Urothelium cell line (cell line): ENCODE measurements at places on chromosomes 4 and X.

DNA sequence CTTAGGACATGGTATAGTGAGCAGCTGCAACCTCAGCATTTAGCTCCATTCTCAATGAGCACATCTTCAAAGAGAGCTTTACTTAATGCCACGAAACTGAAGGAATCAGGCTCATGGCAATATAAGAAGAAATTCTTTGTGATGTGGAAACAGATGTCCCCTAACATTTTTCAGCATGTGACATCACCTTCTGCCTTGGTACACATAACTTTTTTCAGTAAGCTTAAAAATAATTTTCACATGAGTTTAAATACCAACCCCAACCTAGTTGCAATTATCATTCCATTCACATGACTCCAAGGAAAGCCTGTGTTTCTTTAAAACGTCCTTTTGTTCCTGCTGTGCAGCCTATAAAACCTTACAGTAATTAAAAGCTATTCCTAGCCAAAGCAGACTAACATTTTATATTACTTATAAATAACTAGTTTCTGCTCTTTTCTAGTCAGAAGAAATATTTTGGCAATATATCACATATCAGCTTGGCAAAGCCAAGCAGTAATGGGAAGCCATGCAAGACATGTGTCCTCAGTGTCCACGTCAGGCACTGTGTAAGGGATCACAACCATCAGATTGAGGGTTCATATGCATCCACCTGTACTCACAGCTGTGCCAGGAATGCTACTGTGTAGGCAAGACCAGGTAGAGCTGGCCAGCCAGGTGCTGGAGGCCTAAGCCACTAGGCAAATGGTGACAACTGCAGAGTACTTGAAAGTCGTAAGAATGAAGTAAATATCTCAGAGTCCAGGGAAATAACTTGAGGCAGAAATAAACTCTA, 466.6 kb downstream of the INPP4B start:
- DNase-seq, result peak; percentile 48

GRCh38 chr4:57094832-57095223, 15.4 kb downstream of the IGFBP7 start:
- DNase-seq, result no peak

GRCh38 chrX:2461711-2462016, 39.1 kb downstream of the DHRSX start:
- DNase-seq, result no peak

DNA sequence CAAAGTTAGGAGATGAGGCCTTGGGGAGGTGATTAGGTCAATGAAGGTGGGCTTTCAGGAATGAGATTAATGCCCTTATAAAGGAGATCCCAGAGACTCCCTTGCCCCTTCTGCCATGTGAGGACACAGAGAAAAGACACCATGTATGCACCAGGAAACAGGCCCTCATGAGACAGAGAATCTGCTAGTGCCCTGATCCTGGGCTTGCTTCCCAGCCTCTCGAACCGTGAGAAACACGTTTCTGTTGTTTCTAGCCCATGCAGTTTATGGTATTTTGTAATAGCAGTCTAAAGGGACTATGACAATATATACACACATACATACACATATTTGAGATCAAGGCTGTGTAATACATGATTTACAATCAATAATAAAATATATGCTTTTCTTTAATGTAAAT, 41.4 kb upstream of the ENPP6 start:
- no peak for DNase-seq

DNA sequence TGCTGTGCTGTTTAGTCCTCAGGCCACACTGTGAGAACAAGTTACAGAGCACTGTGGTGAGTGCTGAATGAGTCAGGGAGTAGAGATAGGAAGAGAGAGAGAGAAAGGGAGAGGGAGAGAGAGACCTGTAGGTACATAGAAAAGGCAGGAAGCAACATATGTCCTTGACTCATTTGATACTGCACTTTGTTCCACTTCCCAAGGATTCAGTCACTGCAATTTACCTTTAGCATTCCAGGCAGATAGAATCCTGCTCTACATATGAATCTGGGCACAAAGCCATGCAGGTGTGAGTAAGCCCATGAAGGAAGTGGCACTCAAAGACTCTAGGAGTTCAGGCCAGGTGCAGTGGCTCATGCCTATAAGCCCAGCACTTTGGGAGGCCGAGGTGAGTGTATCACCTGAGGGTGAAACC, 1.0 kb upstream of the DAPP1 start:
- no peak for DNase-seq

DNA sequence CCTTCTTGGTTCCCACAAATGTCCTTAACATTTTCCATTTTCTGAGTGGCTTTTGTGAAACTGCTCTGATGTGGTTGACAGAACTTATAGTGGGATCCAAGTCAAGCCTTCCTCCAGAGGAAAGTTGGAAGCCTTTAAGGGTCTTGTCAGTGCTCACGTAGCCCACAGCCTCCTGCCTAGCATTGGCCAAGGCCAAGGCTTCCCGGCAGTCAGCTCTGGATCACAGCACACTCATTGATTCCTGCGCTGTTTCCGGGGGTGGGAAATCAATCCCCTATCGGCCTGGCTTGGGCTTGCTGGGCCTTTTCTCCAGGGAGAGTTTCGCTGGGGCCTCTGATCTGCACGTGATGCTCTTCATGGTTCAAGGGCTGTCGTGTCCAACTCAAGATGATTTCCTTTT, 76.1 kb downstream of the SLC9A6 start:
- DNase-seq, result no peak

DNA sequence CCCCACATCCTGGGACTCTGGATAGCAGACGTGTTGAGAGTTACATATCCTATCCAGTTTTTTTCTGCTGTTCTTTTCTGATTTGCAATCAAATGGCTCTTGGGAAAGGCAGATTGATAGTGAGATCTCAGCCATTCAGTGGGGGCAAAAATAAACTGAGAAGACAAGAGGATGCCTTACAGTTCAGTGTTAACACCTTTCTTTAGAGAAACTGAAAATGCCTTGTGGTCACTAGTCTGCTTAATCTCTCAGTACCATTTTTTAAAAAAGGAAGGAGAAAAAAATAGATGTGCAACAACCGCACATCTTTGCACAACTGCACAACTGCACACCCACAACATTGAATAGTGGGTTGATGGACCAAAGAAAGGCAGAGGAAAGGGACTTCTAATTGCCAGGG, 109.3 kb downstream of the ARHGEF9 start:
- no peak for DNase-seq
